ENCODE measurements at places on chromosomes 2 and 18.

DNA sequence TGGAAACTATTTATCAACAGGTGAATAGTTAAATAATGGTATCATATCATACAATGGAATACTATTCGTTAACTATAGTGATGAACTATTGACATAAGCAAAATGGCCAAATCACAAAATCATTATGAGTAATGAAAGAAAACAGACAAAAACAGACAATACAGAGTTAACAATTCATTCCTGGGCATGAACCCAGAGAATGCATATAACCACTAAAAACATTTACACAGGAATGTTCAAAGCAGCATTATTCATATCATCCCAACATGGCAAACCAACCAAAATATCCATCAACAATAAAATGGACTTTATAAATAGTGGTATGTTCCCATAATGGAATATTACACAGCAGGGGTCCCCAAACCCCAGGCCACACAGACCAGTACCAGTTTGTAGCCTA is 131.2 kb upstream of the CYP1B1 start:
- no peak for DNase-seq

DNA sequence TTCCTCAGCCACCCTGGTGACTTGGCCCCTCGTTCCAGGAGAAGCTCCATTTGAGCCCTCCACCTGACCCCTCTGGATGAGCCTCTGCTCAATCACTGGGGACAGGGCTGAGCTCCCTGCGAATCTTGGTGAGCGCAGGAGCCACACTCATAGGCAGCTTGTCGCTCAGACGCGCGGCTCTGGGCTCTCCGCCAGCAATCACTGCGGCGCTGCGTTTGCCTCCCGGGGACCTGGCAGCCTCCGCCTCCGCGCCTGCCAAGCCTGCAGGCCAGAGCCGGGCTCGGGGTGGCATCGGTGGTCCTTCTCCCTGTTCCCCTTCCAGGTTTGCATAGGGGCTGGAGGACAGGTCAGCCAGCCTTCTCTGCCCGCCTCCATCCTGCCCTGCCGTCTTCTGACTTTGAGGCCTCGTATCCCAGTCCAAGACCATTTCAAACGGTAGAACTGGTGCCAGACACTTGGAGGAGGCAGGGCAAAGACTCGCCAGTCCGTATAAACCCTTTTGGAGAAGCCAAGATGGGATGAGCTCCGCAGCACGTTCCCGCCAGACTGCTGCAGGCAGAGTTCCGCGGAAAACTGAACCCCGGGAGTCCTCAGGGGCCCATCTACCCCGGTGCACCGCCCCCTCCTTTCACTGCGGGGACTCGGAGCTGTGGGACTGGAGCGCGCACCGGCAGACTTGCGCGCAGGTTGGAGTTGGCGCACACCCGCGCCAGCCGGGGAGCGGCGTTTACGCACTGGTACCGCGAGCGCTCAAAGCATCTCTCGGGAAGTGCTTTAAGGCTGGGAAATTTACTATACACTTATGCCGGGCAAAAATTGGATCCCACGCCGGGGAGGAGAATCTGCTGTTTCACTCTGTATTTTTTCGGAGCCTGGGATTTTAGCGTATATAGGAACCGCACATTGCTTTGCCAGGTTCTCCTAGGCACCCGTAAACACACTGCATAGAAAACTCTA is 1.1 kb upstream of the TACR1 start:
- DNase-seq: no peak

DNA sequence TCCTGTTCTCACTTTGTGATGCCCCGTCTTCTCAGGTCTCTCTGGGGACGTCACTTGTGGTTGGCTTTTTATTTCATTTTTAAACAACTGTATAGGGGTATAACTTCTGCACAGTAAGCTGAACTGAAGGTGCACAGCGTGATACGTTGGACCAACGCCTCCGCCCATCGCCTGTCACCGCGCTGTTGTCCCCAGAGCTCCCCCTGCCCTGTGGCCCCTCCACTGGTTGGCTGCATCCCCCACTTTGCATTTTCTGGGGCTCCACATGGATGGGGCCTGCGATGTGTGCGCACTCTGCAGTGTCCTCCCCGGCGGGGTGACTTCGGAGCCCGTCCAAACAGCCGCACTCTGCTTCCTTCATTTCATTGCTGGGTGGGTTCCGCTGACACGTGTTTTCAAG is 14.3 kb downstream of the GPR35 start:
- DNase-seq: no peak

DNA sequence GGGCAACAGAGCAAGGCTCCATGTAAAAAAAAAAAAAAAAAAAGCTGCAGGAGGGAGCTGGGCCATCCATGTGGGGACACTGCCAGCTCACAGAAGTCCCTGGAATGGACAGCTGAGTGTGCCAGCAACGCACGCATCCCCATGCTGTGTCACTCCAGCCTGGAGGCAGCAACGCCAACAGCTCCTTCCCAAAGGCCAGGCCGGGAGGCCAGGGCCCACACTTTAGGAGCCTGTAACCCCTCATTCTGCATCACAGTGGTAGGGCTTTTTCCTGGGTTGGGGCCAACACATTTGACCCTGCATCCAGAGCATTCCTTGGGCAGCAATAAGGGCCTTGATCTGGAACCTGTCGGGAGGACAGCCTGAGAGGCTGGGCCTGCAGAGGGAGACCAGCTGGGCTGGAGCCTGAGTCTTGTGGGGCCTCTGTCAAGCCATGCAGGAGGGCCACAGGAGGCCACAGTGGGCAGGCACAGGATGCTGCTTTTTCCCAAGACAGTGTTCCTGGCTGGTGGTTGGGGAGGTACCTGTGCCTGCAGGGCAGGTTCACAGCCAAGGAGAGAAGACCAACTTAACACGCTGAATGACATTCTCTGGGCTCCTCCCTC is 16.8 kb upstream of the KCNK3 start:
- no peak for DNase-seq

- no peak for DNase-seq
Observed at GRCh38 chr18:48713309-48713708, 174.5 kb downstream of the CTIF start.

- no peak for DNase-seq
Observed at GRCh38 chr2:232290668-232291067, 87.9 kb upstream of the ALPP start.

DNA sequence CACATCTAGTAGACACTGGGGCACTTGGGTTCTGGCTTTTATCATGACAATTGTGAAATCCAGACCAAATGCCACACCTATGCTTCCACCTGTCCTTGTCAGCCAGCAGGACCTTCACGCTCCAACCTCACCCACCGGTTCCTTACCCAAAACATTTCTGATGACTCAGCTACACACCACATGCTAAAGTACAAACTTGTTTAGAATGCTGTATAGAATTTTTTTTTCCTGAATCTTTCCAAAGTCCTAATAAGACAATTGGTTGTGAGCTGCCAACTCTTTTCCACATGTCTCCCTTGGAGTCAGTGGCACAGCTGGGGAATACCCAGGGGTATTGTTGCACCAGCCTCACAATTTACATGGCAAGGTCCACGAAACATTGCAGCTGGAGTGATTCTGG is 75.5 kb upstream of the LPIN2 start:
- DNase-seq: no peak

- peak; percentile 79 for DNase-seq
Observed at GRCh38 chr2:96528006-96528699, 8.4 kb upstream of the ARID5A start.

DNA sequence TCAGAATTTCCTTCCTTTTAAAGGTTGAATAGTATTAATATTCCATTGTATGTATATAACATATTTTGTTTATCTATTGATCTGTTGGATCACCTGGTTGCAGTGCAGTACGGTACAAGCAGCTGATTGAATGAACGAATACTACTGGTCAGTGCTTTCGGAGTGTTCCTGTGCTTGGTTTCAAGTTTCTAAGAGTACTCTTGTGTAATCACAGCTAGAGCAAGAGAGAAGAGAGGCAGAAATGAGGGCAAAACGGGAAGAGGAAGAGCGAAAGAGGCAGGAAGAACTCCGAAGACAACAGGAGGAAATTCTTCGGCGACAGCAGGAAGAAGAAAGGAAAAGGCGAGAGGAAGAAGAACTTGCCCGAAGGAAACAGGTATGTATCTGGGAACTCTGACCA is 40.3 kb upstream of the KCNJ13 start:
- DNase-seq: no peak

DNA sequence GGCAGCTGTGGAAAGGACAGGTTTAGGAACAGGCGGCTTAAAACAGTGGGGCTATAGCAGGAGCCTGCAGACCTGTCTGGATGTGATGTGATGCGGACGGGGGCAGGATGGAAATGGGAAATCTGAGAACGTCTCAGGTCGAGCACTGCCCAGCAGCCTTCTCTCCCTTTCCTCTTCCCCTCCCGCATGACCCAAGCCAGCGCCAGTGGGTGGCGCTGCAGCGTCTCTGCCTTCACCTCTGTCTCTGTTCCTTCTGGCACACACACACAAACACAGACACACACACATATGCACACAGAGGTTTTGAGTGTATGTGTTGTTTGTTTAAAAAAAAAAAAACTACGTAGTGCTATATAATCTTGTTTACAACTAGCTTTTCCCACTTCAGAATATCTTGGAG is 82.0 kb upstream of the SLC66A3 start:
- no peak for DNase-seq

GRCh38 chr2:140013545-140014203 is 1233.5 kb upstream of the NXPH2 start:
- no peak for DNase-seq

- DNase-seq: no peak
Observed at GRCh38 chr2:218997731-218998130, 4.5 kb upstream of the CRYBA2 start.
